ENCODE measurements at places on chromosomes 7 and 10.

GRCh38 chr7:45901566-45901965, 13.3 kb downstream of the IGFBP1 start:
- DNase-seq, result no peak

GRCh38 chr7:2440608-2441245, 35.5 kb downstream of the GRIFIN start:
- peak; percentile 51 for DNase-seq

DNA sequence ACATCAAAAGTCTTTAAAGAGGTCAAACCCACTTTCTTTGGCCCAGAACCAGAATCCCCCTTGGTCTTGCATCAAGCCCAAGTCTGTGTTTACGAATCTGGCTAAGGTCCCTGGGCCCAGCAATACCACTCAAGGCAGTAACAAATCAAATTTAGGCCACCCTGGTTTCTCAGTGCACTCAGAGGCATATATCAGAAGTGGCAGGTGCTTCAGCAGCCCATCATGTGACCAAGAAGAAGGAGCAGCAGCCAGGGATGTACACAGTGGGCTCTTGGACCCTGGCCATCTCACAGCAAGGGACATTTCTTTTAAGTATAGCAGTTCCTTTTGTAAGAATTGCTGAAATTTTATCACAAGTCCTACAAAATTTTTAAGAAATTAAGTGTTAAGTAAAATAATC, 7.3 kb upstream of the SLC25A13 start:
- DNase-seq, result no peak

GRCh38 chr10:55091691-55092328, 290.8 kb upstream of the PCDH15 start:
- DNase-seq, result peak; percentile 54

- no peak for DNase-seq
These were observed 186.1 kb downstream of the MLLT10 start for GRCh38 chr10:21720090-21720489.

DNA sequence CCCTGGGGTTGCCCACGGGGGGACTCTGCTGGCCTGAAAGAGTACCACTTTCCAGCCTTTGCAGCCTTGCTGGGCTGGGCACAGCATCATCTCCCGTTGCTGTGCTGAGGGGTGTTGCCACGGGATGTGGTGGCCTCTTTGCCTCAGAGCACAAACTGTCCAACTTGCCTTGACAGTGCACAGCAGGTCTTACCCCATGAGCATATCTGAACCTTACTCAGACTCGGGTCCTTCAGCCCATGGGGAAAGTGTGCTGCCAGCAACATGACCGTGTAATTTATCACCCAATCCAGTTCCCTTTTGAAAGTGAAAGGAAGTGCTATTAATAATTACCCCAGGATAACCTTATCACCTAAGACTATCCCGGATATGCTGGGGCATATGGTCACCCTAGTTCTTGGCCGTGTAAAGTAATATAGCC, 46.8 kb downstream of the TBXAS1 start:
- no peak for DNase-seq
